GM12891 (cell line): ENCODE measurements at places on chromosomes 12 and 14.
A peak's percentile ranks its signal among the peaks of the same experiment; 100 is the strongest.

GRCh38 chr12:28082096-28082495 lies 108.2 kb upstream of the CCDC91 start:
- DNase-seq, result no peak

GRCh38 chr14:94376976-94377865 lies 11.2 kb downstream of the SERPINA1 start:
- no peak for DNase-seq

DNA sequence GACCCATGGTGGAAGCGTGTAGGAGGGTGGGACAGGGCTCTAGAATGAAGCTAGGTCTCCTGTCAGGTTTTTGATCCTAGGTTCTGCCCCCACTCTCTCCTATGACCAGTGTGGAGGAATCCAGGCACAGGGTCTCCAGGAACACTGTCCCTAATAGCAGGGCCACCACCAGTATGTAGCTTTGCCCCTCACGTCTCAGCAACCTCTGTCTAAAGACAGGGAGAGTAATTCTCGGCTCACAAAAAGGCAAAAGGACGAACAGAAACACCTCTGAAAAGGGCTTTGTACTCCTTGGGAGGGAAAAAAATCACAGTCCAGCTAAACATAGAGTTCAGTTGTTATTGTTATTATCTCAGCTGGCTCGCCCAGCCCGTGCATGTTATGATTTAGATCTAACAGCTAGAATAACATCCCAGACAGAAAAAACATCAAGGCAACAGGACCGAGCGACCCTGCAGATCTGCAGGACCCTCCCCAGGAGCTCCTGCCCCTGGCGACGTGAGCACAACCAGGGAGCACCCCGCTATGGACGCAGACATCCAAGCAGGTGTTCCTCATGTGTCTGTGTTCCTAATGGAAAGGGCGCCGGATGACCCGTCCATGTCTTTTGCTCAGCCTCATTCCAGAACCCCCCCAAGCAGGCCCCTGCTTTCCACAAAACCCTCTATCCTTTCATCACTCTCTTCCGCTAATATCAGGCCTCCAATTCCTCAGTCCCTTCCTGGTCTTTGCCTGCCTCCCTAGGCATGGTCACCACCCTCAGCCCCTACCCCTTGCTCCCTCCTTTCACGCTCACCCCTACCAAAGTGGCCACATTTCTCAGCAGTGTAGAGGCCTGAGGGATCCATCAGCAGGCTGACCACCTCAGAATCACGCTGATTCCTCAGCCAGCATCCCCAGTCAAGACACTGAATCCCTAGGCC lies 14.2 kb upstream of the SLC6A12 start:
- DNase-seq, result no peak

GRCh38 chr12:5068126-5068525 lies 24.4 kb downstream of the KCNA5 start:
- no peak for DNase-seq

DNA sequence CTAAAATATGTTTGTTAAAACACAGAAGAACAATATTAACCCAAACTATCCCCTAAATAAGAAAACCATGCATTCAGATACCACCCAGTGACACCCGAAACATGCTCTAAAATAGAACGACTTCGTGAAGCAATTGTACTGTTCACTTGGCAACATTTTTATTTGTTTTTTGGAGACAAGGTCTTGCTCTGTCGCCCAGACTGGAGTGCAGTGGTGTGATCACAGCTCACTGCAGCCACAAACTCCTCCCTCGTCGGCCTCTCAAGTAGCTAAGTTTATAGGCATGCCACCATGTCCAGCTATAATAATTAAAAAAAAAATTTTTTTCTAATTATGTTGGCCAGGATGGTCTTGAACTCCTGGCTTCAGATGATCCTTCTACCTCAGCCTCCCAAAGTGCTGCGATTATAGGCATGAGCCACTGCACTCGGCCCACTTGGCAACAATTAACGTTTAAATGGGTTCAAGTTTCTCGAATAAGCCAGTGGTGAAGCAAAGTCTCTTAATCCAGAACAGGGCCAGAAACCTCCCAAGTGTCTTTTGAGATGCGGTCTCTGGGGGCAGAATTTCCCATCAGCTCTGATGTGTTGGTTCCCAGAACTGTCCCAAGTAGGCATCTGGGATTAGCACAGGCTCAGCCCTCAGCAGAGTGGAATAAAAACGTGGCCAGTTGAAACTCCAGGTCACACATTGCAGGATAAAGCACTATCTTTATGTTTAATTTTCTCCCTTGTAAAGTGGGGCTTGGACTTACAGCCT lies 74.5 kb downstream of the TMCC3 start:
- DNase-seq, result no peak

- DNase-seq, result no peak
Observed at GRCh38 chr12:115343601-115344000, 659.6 kb upstream of the TBX3 start.

GRCh38 chr14:47438650-47439140 lies 236.7 kb downstream of the MDGA2 start:
- DNase-seq, result no peak

- no peak for DNase-seq
Observed at GRCh38 chr12:2376908-2377657, 324.3 kb downstream of the CACNA1C start.

GRCh38 chr12:27703720-27704452 lies 6.7 kb upstream of the MRPS35 start:
- DNase-seq, result peak; percentile 30

DNA sequence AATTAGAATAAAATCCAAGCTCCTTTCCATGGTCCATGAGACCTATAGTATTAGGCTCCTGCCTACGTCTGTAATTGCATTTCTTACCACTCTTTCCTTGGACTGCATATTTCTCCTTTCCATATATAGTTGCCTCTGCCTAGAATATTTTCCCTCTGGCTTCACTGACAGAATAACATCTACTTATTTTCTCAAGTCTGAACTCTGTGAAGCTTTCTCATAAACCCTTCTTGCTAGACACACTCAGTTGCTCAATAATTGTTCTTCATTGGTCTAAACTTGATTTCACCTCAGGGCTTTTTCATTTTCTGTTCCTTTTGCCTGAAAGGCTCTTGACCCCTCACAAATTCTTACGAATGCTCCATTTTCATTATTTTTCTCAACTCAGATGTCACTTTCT lies 36.9 kb upstream of the KRAS start:
- no peak for DNase-seq

- DNase-seq, result no peak
Observed at GRCh38 chr14:22039938-22040780, 366.5 kb upstream of the OR4E1 start.

GRCh38 chr12:78756936-78757335 lies 107.6 kb upstream of the SYT1 start:
- DNase-seq, result no peak

GRCh38 chr12:3802721-3803120 lies 49.8 kb upstream of the CRACR2A start:
- DNase-seq, result no peak

DNA sequence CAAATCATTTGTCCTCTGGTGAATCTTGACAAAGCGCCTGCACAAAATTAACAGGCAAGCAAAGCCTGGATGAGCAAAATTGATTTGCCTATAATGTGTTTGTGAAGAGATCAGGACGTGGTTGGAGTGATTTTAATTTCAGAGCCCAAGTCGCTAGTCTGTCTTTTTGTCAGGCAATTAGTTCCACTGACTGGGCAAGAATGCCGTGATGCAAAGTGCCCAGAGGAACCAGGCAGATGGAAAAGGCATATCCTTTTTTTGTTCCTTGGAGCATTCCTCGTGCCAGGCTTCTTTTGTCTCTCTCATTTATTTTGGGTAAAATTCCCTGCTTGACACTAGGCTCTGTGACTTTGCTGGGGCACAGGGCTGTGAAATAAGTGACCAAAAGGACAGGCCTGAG lies 65.9 kb upstream of the CCDC198 start:
- DNase-seq, result no peak

GRCh38 chr12:3713483-3713882 lies 39.4 kb downstream of the CRACR2A start:
- DNase-seq, result no peak

DNA sequence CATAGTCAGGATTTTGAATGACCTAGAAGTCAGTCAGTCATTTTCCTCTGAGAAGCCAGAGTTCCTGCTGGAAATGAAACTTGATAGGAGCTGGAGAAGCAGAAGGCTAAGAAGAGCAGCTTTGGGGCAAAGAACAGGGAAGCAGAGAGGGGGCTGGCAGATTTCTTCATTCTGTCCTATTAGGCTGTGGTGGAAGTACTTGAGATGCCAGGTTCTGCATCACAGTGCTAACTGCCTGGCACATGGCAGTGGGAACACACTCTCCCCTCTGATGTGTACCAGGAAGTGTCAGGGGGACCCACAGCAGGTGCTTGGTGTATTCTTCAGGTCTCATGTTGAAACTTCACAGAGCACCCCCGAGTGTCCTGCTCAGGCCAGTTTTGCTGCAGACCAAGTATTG lies 61.0 kb downstream of the SUSD6 start:
- no peak for DNase-seq

DNA sequence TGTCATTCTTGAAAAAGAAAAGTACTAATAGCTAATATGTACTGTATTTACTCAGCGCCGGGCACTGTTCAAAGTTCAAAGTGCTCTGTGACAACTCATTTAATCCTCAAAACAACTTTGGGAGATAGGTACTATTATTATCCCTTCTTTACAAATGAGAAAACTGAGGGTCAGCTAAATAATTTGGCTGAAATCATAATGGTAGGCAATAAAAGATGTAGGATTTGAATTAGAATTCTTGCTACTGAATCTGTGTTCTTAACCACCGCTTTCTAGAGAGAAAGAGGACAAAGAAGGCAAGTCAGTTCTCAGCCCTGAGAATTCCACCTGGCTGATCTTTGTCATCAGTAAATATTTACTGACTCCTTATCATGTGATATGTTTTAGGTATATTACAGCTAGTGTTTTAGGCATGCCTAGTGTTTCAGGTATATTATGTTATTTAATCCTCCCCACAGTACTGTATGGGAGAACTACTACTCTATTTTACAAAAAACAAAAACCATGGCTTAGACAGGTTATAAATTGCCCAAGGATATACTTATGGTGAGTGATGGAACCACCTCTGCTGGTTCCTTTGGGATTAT lies 205.7 kb upstream of the GZMB start:
- no peak for DNase-seq

- no peak for DNase-seq
Observed at GRCh38 chr12:72444566-72444965, 172.4 kb downstream of the TRHDE start.

- peak; percentile 64 for DNase-seq
Observed at GRCh38 chr12:57756406-57757341, 1.8 kb downstream of the MARCHF9 start.

DNA sequence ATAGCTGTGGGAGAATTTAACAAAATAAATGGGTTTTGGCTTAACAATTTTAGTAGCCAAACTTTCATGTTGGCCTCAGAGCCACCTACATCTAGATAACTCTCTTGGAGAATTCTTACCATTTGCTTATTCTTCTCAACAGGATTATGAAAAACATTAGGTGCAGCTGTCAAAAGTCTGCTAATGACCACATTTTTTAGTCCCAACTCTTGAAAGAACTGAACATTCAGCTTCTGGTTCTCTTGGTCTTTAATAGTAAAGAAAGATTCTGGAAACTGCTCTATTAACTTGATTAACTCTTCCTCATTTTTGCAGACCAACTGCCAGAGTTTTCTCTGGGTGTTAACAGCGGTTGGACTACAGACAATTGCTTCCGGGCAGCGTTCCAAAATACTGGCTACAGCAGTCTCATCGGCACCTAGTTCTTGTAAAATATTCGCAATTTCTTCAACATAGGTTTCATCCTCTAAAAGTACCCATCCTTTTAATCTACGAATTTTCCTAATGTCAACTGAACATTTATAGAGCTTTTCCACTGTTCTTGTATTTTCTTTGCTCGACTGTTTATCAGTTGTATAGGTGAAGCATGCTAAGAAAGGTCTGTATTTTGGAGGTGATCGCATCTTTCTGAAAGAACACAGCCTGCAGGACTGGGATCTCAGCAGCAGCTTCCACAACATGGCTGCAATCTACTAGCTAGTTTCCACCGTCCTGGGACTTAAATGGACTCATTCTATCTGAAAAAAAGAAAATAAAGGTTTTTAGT lies 8.7 kb downstream of the MTERF2 start:
- no peak for DNase-seq
